GM04504 (cell line): ENCODE measurements at places on chromosomes 5 and 9.

DNA sequence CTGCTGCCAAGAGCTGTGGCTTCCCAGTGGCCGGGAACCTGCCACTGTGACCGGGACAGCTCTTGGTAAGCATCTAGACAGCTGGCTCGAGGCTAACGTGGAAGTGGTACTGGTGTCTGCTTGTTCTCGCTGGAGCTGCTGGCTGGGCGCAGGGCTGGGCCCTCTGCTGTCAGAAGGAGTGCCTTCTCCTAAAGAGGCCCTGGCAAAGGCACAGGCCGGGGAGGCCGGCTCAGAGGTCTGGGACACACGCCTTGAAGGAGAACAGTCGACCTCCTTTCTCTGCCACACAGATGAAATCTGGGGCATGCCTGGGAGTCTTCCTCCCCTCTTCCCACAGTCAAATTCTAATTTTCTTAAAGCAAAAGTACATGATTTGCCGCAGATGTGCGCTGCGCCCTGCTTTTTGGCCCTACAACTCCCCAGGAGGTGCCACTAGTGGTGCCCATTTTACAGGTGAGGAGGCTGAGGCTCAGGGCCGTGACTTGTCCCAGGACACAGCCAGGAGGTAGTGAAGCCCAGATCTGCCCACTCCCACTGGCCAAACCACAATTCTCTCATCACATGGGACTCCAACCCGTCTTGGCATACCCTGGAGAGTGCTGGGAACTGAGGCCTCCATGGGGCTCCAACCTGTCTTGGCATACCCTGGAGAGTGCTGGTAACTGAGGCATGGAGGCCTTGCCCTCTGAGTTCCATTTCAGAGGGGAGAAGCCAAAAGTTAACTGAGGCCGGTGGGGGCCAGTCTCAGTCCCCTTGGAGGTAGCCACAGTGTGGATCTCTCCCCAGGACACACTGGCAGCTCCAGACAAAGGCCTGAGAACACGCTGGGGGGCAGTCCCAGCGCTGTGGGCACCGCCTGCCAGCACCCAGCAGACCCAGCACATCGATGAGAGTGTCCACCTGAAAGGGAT is 12.0 kb upstream of the RXRA start:
- DNase-seq, result no peak

GRCh38 chr5:131754363-131754762 is 42.5 kb downstream of the FNIP1 start:
- DNase-seq, result no peak

DNA sequence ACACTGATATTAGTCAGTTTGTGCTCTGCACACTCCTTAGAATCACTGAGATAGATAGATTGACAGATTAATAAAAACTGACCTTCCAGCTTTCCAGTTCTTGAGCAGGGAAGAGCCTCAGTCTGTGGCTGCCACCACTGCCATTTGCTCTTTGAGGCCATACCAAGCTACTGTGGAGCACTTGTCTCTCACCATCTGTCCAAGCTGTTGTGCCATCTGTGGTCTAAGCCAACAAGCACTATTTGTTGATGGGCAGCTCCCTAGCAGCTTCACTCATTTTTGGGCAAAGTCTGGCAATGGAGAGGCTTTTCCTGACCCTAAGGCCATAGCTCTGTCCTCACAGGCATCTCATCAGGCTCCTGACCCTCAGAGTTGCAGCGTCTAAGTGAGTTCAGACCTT is 30.4 kb downstream of the HTR1A start:
- no peak for DNase-seq

- no peak for DNase-seq
Measured at GRCh38 chr5:54009357-54009756, 301.0 kb downstream of the ARL15 start.

DNA sequence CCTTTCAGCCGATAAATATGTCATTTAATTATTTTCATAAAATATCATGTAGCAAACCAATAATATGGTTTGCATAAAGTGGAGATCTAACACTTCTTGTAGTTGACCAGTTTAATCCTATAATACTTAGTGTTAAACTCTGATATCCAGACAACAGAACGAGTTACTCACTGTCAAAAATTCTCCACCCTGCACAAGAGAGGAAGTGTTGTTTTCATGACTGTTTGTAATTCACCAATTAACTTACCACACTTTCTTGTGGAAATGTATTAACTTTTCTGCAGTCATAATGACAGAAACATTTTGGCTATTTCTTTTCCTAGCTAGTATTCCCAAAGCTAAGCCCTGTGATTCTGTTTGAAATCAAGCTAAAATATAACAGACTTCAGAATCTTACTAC is 555.3 kb upstream of the FTMT start:
- no peak for DNase-seq

DNA sequence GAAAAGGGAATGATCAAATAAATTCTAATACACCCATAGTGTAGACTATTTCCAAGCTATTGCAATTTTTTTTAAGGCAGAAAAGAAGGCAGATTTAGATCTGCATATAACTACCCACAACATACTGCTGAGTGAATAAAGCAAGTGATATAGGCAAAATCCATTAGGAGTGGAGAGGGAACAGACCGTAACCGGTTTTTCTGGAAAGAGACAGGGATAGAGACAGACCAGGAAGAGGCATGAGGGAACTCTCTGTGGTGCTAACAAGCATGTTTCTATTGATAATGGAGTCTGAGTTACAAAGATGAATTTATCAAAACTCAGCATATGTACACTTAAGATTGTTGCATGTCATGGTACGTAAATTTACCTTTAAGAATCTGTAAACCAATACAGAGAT is 14.5 kb downstream of the ZDHHC21 start:
- DNase-seq, result no peak

DNA sequence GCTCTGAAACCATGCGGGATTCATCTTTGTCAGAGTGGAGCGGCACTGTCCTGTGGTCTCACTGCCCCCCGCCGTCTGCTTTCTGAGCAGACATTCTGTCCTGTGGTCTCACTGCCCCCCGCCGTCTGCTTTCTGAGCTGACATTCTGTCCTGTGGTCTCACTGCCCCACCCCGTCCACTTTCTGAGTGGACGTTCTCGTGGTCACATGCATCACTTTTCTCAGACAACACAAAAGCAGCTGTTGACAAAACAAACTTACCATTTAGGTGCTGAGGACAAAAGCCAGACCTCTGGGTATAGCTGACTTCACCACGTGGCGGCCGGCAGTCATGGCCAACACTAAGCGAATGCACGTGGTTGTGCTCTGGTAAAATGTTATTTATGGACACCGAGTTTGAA is 2.8 kb downstream of the LRRC14B start:
- DNase-seq, result no peak

- no peak for DNase-seq
Measured at GRCh38 chr9:4970970-4971641, 14.0 kb upstream of the JAK2 start.

GRCh38 chr5:74070766-74071165 is 444.8 kb downstream of the ARHGEF28 start:
- DNase-seq, result no peak

DNA sequence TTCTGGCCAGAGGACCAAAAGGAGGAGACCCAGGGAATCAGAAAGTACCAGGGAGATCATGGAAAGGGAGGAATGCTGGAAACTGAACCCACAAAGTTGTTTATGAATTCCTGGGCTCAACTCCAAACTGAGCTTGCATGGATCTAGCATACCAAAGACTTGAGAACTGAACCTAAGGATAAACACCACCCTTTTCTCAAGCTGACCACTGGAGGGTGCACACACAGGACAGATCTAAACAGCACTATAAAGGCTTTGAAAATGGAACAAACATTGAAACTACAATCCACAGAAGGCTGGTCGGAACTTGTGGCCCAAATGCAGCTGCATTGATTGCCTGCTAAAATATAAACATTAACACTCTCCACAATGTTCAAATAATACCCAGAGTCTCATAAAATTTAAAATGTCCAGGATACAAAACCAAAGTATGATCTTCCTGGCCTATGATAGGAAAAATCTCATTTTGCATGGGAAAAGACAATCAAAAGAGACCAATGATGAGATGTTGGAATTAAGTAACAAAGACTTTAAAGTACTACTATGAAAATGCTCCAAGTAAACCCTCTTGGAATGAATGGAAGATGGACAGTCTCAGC is 15.6 kb upstream of the IRF1 start:
- peak; percentile 93 for DNase-seq

DNA sequence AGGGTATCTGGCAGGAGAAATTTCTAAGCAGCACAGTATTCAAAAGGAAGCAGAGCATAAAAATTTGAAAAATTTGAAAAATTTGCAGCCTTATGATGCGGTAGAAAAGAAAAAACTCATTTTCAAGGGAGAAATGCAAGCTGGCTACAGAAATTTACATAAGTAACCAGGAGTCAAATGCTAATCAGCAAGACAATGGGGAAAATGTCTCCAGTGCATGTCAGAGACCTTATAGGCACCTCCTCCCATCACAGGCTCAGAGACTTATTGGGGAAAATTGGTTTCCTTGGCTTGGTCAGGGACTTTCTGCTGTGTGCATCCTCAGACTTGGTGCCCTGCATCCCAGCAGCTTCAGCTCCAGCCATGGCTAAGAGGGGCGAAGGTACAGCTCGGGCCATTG is 35.8 kb downstream of the IZUMO3 start:
- no peak for DNase-seq

DNA sequence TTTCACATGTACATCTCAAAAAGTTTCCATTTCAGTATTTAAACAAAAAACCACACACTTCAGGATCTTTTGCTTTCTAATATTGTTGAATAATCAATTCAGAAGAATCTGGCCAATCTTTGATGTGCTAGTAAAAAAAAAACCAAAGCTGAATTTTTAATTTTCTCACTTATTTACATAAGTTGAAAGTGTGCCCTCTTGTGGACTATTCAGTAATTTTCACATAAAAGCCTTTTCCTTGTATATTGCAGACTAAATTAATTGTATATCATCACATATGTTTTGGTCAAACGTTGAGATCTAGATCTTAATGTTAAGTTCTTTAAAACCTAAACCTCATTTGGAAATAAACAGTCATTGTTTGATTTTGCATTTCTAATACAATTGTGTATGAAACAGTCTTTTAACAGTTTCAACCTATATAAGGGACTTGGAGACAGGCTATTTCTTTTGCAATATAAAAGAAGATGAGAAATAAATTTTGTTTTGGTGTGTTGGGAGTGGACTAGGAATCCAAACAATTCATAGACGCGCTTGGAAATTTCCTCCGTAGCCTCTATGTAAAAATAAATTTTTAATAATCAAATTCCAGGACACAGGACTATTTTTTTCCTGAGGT is 68.1 kb downstream of the NIPBL start:
- peak; percentile 24 for DNase-seq

GRCh38 chr9:93650448-93650847 is 74.1 kb downstream of the PHF2 start:
- no peak for DNase-seq

DNA sequence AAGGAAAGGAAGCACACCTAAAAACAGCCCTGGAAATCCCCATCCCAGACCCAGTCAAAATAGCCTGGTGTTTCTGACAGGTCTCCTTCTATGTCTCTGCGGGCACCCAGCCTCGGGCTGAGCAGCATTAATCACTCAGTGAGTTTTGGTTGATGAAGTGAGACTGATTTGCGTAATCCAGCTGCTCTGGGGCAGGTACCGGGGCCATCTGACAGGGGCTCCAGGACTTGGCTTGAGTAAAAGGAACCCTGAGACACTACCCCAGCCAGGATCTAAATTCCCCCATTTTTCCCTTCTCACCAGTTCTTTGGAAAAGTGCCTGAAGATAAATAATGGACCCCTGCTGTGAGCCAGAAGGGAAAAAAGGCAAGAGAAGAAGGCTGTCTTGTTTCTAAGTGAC is 596 bp downstream of the SLC28A3 start:
- no peak for DNase-seq

- no peak for DNase-seq
Measured at GRCh38 chr9:84829471-84829870, 159.9 kb downstream of the NTRK2 start.

- no peak for DNase-seq
Measured at GRCh38 chr9:124964604-124965003, 23.7 kb upstream of the GOLGA1 start.

- no peak for DNase-seq
Measured at GRCh38 chr5:115930630-115931337, 31.5 kb upstream of the LVRN start.

- DNase-seq, result no peak
Measured at GRCh38 chr5:177306674-177307543, 3.3 kb downstream of the PRELID1 start.

DNA sequence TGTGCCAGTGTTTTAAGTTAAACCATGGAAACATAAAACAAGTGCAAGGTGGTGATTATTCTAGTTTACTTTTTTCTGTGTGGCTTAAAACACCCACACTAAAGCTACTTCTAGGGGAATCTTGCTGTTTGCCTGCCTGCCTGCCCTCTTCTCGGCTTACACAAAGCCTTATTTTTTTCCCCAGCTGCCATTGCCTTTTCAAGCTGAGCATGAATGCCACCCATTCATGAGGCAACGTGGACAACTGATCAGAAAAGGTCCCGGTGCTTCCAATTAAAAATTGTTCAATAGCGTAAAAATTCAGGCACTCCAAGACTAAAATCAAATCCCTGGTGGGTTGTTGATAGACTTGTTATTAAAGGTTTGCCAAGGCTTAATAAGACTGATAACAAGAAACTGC is 401.4 kb downstream of the TMEM161B start:
- DNase-seq, result no peak

- no peak for DNase-seq
Measured at GRCh38 chr9:116658265-116658664, 28.8 kb upstream of the TRIM32 start.

- no peak for DNase-seq
Measured at GRCh38 chr5:138565100-138565821, 9.9 kb downstream of the HSPA9 start.

GRCh38 chr9:98778251-98778650 is 18.1 kb downstream of the ANKS6 start:
- no peak for DNase-seq

GRCh38 chr5:142640316-142641005 is 45.4 kb downstream of the FGF1 start:
- DNase-seq, result no peak

DNA sequence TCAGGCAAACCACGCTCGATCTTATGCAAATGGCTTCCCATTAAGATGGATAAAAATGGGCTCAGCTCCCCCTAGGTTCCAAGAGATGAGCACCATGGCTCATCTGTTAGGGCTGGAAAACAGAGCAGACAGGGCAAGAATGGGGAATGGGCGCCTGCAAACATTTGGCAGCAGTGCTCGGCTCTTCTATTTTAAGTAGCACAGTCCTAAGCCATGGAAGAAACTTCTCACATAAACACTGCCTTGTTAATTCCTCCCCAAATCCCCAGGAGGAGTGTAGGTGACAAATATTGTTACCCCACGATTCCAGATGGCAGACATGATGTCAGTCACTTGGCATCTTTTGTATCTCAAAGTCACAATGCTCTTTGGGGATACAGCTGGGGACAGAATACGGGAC is 221.8 kb downstream of the ICE1 start:
- no peak for DNase-seq

GRCh38 chr5:40676613-40677343 is 2.9 kb upstream of the PTGER4 start:
- DNase-seq, result peak; percentile 40

GRCh38 chr5:126794157-126794828 is 17.4 kb downstream of the LMNB1 start:
- no peak for DNase-seq
